ENCODE measurements at places on chromosomes 12 and 14.

GRCh38 chr14:90495357-90496276 lies 98.8 kb downstream of the CALM1 start:
- DNase-seq, result no peak

- DNase-seq, result no peak
Observed at GRCh38 chr12:92486443-92487137, 216.2 kb upstream of the PLEKHG7 start.

GRCh38 chr12:57177354-57177753 lies 29.9 kb upstream of the LRP1-AS start:
- DNase-seq, result no peak

DNA sequence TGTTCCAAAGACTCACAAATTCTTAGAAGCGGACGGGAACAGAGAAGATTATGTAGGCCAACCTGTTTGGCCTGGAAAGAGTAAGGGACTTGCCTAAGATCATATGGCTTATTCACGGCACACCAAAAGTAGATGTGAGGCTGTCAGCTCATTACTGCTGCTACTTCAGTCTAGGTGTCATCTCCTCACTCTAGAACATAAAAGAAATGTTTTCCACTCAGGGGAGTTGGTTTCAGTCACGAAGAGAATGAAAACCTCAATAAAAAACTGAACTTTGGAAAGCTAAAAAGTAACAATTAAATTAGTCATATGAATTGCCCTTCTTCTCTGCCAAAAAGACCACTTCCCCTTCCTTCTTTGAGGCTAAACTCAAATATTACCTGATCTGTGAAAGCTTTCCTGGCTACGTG lies 658 bp upstream of the CEP128 start:
- DNase-seq, result no peak

GRCh38 chr12:79191391-79191790 lies 326.8 kb downstream of the SYT1 start:
- DNase-seq, result no peak

DNA sequence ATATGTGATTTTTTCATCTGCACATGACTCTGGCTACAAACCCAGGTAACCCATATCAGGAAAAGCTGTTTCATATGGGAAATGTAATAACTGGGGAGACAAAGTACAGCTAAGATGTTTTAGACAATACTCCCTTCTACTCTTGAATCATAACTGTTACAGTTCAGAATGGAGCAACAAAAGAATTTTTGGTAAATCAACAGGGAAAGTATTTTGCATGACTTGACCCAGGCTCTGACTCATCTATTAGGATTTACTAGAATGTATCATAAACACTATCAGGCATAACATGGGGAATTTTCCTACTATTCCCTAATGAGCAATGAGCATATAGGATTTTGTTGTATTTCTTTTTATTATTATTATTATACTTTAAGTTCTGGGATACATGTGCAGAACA lies 553.0 kb downstream of the SLC16A7 start:
- DNase-seq, result no peak

DNA sequence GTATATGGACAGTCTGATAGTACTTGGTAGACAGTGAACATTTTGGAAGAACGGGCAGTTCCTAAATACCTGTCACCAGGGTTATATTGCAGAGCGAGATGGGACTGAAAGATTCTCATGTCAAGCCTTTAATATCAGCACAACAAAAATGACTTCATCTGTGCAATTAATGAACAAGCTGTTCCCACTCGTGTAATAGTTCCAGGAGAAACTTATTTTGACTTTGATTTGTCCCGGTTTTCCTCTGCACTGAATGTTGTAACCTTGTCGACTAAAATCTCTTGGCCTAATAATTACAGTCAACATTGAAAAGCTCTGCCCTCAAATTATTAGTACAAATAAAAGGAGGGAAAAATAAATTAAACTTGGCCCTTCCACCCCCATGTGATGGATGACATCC lies 79.5 kb downstream of the WASHC3 start:
- DNase-seq, result no peak

- no peak for DNase-seq
Observed at GRCh38 chr14:29264865-29265264, 498.3 kb downstream of the FOXG1 start.

Data from NCI-H1436 (cell line).